Activated T-cell treated with anti-CD3 and anti-CD28 coated beads, Interleukin-2, amount 50 U/mL, for 24 hours (primary cell): ENCODE measurements at places on chromosomes 12 and 14.
A peak's percentile ranks its signal among the peaks of the same experiment; 100 is the strongest.

DNA sequence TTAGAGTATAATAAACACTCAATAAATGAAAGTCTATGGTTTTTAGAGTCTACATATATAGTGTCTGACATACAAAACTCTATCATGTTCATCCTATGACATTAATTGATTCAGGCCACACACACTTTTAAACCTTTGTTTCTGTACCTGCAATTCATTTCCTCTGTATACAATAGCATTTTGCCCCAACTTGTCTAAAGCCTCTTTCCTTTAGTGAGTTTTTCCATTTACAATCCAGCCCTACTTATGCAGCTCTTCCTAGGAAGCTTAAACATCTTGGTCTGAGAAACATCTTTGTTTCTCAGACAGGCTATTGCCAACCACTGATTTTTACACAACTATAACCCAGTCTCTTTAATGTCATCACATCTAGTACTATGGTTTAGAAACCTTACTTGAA, 214.7 kb upstream of the SLC16A7 start:
- DNase-seq = no peak

- peak; percentile 86 for DNase-seq
Observed at GRCh38 chr12:13044002-13044905, at the start of gene FAM234B. FAM234B (plus strand) TSS chr12:13044381; CDS start chr12:13044404, 23 bp downstream.

- DNase-seq = no peak
Observed at GRCh38 chr14:49636866-49637265, 1.8 kb upstream of the DNAAF2 start.

GRCh38 chr12:9650151-9650576, 19.3 kb upstream of the CLEC2D start:
- DNase-seq = no peak

DNA sequence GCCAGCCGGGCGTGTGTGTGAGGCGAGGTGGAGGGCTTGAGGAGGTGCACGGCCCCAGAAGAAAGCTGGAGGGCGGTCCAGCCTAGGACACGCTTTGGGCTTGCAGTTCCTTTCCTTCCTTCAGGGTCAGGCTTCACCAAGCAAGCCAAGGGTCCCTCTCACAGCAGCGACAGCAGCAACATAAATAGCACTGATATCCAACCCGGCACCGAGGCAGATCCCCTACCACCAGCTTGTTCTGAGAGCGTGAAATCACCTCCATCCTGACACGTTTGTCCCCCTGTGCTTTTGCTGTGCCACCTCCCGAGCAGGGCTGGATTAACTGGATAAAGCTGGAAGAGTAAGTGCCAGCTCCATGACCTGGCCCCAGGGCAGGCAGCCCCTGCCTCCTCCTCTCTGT, 251.4 kb downstream of the CACNA1C start:
- DNase-seq = no peak

GRCh38 chr12:125331342-125332052, 266.3 kb downstream of the AACS start:
- DNase-seq = no peak

GRCh38 chr12:116630762-116631161, 71.6 kb downstream of the MAP1LC3B2 start:
- DNase-seq = no peak

DNA sequence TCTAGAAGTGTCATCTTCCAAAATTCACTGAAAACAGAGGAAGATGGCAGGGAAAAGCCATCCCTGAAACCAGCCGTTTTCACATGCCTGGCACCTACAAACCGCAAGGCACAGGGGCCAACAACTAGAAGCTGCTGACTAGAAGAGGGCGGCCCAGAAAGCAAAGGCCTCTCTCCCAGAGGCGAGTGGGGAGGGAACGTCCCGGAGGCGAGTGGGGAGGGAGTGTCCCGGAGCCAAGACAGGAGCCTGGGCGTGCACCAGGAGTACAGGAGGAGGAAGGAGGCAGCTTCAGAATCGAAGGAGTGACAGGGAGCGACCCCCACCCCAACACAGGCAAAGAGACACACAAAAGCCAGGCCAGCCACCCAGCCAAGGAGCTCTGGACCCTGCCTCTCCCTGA, 21.0 kb downstream of the ANKLE2 start:
- no peak for DNase-seq

DNA sequence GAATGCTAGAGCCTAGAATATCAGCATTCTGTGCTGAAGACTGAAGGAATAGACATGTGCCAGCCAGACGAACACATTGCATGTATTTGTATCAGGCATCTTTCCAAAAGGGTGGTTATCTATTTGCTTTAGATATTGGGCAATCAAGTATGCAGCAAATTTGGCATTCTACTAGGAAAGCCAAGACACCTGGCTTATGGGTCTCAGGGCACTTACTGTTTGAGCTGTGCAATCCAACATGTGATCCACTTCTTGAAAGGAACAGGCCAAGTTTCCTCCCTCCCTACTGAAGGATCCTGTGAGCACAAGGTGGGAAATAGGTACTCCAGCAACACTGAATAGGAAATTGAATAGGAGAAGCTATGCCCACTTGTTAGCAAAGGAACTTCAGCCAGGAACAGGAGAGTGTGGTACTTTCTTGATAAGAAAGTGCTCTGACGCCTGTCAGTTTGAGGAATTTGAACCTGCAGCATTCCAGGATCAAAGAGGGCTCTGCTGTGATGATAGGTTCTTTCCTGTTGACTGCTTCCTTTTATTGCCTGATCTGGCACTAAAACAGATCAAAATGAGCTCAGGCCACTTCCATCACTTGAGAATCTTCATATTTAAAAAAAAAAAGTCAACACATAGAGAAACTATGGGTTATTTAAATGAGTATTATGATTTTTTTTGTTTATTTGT, 20.6 kb downstream of the OR6S1 start:
- DNase-seq = no peak
